ENCODE measurements at places on chromosomes 1 and 21. TPM values are rescaled to one million over a fixed set of nuclear protein-coding genes. Genes with fewer than 3 reads are reported as not detected.

MROH7 gene
- not detected for total RNA-seq

GRCh38 chr1:47711848-47712492, 274.1 kb downstream of the FOXD2 start:
- no peak for DNase-seq

DNA sequence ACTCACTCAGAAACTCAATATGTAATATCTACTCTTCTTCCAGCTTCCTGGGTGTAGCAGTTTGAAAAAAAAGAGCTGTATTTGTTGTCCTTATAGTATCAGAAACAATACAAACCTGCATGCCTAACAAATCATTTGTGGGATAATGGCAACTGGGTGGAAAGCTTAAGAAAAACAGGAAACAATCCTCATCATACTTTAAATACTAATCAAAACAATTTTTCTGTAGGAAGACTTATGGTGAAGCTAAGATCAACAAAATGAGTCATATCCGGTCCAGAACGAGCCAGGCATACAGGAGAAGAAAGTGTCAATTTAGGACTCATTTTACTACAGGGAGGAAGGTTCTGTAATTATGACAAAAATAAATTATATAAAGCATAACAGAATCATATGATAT, 181.8 kb upstream of the ADGRL4 start:
- peak; percentile 63 for DNase-seq

- DNase-seq = peak; percentile 17
These were observed 82.5 kb downstream of the ST3GAL3 start for GRCh38 chr1:43789604-43790550.

DNA sequence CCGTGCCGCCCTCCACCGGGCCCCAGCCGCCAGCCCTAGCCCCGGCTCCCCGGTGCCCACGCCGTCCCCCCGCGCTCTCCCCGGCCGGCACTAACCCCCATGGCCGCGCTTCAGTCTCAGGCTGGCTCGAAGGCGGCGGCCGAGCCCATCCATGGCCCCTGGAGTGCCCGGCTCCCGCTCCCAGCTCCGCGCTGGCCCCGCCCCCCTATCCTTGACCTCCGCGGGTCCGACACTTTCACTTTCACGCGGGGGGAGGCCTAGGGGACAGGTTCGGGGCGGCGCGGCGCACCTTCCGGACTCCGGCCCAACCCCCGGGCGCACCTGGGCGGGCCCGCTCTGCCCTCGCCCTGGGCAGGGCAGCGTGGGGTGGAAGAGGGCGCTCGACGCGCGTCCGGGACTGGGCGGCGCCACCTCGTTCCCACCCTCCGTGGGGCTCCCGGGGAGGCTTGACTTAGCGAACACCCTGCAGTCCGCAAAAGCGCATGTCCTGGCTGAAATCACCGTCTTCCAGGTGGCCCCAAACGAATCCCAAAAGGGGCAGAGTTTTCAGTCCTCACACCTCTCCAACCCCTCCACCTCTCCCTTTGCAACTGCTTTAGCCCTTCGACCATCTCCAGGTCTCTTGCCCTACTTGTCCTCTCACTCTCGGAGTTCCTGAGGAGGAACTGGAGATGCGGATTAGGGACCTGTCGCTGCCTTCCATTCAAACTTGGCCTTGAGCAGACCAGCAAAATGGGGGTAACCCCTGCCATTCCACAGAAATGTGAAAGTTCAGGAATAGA, 3.9 kb upstream of the DENND2D start:
- DNase-seq = no peak

DNA sequence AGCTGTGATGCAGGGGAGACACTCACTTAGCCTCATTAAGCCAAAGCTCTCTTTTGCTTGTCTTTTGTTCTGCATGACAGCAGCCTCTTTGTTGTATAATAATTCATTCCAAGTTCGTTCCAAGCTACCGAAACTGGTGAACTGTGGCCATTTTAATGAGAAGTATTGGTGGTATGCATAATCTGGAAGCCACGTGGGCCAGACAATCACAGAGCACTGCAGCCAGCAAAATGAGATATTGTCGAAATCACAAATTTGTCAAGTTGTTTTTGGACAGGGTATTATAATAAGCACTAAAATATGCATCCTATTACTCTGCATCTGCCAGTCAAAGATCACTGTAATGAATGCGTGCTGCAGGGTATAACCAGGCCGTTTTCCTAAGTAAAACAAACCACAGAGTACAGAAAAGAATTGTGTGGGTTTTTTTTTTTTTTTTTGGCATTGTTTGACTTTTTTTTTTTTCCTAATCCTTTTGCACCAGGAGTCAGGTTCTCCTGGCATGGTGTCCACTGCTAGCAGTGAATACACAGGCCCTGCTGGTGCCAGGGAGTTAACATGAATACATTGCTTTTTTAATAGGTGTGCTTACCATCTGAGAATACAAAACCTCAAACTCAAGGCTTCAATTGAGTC, 423.9 kb downstream of the PTBP2 start:
- DNase-seq = peak; percentile 66

DNA sequence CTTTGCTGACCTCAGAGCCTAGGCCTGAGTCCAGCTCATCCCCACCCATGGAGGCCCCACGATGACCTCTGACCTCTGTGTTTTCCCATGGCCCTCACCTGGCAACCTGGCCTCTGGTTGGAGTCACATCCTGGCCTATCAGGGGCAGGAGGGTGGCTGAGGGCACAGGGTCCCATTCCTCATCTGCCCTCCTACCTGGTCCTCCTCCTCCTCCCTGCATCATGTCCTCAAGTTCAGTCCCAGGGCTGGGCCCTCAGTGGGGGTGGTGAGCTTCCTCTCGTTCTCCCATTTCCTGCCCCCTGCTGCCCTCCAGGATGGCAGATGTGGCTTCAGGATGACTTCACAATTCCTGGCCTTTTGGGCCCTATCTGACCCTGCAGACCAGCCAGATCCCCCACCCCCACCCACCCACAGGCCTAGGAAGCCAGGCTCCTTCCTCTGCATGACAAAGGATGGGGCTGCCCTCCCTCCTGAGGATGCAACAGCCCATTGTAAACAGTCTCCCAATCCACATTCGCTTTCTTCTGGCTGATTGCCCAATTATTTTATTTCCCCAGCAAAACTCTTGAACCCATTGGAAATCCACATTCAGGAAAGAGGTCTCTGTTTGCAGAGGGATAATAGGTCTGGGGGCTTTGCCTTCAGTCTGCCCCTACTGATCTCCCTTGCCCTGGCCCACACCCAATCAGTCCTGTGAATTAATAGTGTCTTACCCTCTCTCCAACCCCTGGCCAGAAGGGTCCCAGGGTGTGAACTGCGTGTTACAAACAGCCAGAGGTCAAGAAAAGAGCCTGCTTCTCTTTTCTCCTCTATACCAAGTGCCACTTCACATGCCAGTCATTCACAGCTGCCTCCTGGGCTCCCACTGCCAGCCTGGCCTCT, 10.3 kb upstream of the LEFTY1 start:
- no peak for DNase-seq

Data from HT1080 (cell line).